ENCODE measurements at places on chromosomes 5 and 9.

DNA sequence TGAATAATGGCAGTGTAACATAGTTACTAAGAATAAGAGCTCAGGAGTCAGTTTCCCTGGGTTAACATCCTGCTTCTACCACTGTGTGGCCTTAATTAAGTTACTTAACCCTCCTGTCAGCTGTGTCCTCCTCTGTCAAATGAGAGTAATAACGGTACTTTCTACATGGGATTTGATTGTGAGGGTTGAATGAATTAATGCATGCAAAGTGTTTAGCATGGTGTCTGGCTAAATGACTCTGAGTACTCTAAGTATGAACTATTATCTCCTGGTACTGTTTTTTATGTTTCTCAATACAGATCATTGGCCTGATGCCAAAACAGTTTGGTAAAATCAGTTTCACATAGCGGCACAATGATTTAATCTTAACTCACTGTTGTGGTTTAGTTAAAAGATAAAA, 19.6 kb downstream of the ZNF131 start:
- DNase-seq = no peak

DNA sequence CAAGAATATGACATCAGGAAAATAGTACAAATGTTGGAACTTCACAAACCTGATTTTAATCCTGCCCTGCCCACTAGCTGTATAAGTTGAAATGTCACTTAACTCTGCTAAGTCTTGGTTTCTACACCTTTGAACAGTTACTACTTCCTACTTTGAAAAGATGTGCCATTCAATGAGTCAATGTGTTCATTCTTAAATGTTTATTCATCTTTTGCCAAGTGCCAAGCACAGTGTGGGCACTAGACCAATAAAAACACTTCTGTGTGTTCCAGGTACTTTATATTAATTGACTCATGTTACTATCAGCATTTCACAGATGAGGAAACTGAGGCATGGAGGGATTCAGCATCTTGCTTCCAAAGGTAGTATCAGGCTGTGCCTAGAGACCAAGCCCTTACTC, 12.8 kb downstream of the PDCL start:
- no peak for DNase-seq

GRCh38 chr5:62369039-62369438, 34.7 kb downstream of the DIMT1 start:
- DNase-seq = no peak

DNA sequence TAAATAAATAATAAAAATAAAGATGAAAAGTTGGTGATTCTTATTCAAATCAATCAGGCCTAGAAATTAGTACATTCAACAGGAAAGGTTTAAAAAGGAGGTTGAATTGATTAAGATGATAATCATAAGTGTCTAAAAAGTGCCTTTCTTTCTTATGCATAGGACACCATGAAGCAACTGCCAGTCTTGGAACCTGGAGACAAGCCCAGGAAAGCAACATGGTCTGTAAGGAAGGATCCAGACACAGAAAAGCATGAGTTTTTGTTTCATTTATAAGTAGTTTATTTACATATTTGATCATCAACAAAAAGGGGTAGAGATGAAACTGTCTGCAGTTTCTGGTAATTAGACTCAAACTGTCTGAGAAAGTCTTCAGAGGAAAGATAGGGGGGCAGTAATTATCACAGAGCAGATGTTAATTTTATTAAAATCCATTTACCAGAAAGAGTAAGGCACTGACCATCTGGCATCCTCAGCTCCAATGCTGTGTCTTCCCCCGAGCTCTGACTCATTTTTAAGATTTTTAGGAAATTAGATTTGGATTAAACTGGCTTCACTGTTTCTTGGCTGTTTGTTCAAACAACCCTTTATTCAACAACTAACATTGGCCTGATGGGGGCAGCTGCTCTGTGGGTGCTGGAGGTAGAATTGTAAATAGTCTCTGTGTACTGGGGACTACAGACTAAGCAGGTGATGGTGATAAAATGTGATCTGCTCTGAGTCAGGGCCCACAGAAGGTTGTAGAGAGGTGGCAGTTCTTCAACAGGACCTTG, 2.7 kb downstream of the RABEPK start:
- no peak for DNase-seq

DNA sequence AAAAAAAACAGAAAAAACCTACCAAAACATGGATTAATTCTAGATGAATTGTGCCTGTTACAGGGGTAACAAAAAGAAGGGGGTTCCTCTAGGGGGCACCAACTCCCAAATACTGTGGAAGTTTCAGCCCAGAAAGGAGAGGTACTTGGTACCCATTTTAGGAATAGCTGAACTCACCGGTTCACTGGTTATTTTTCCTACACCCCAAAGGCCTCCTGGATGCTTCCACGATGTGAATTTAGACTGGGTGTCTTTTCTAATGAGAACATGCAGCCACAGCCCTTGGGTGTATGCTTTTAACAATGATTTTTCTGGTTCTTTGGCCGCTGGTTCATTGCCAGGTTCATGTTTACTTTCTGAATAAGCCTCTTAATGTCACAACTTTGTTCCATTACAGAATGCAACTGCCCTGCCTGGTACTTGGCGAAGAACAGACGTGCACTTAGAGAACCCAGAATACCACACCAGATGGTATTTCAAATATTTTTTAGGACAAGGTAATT, 46.7 kb downstream of the GARNL3 start:
- peak; percentile 32 for DNase-seq

- no peak for DNase-seq
Measured at GRCh38 chr5:66368811-66369210, 224.7 kb downstream of the SREK1 start.

DNA sequence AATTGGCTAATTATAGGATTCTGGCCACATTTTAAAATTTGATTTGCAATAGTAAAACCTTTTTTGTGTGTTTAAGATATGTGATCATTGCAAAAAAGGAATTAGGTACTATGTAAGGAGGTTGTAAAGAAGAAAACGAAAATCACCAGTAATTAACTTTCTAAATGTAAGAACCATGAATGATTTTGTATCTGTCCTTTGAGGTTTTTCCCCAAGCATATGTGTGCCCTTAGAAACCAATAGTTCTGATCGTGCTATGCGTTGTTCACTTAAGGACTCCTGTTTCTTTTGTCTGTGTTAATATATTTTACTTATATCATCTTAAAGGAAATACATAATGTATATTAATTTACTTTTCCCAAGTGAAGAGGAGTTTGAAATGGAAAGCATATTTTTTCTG, 410.2 kb downstream of the PSAT1 start:
- no peak for DNase-seq

- DNase-seq = no peak
Measured at GRCh38 chr5:136103118-136103517, 29.5 kb upstream of the SMAD5 start.

DNA sequence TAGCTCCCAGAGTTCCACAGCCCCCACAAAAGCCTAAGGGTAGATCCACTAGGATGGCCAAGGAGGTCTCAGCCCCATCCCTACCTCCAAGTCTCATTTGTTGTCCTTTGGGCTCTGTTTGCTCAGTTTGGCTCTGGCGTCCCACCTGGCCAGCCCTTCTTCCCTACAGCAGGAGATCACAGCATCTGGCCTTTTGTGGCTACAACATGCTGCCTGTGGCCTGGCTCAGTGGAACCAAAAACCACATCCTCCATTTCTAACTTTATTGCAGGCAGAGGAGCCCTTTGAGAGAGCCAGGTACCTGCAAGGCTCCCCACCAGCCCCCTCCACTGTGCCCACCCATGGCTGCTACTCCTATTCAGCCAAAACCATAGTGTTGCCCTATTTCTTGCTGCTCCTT, 11.4 kb downstream of the JADE2 start:
- no peak for DNase-seq

- no peak for DNase-seq
Measured at GRCh38 chr9:88577256-88578120, 42.5 kb downstream of the NXNL2 start.

DNA sequence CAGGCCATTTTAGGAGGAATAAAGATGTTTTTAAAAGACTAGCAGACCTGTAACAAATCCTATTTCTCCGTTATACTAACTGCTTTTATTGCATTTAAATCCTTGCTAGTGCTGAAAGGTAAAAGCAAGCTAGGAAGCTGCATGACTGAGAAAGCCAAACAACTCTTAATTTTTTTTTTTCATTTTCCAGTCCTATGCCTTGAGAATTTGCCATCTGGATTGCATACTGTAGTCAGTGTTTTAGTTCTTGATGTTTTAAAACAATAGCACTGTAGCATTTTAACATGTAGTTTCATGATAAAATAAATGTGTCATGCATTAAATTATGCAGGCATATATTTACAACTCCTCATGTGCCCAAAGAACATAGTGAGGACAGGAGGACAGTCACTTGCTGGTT, 108.4 kb upstream of the FGF10 start:
- DNase-seq = no peak

DNA sequence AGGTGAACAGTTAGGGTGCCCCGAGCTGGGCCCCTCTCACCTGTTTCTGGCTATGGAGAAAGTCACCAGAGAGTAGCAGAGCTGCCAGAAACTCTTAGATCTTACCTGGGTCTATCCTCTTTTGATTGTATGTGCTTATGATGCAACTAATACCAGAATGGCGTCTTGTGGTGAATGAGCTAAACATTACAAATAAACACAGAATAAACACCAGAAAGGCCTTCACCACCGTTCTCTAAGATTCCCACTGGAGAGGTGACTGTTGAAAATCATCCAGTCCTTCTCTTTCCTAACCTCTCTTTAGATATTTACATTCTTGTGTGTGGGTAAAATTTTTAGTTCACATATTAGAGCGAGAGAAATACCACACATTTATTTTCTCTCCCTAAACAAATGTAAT, 241.7 kb upstream of the GAS1 start:
- DNase-seq = no peak

GRCh38 chr5:35246411-35246810, 16.1 kb upstream of the PRLR start:
- no peak for DNase-seq

DNA sequence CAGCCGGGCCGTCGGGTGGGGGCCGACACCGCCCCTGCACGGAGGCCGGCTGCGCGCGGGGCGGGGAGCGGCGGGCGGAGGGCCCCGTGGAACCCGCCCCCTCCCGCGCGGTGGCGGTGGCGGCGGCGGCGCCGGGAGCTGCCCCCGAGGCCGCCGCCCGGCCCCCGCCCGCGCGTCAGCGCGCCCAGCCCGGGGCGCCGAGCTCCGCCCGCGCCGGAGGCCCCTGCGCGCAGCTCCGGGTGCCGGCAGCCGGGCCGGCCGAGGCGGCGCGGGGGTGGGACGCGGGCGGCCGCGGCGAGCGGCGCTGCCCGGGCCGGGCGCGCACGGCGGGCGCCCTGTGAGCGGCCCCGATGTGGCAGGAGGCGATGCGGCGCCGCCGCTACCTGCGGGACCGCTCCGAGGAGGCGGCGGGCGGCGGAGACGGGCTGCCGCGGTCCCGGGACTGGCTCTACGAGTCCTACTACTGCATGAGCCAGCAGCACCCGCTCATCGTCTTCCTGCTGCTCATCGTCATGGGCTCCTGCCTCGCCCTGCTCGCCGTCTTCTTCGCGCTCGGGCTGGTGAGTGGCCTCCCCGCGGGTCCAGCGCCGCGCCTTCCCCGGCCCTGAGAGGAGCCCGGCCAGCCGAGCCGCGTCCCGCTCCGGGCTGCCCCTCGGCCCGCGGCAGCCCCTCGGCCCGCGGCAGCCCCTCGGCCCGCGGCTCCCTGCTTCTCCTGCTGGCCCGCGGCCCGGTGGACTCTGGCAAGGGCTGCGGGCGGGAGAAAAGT, at the start of gene ADCY2:
TSS of gene ADCY2 (plus strand) at position 192 of the 766 bp plus-strand sequence. CDS start at position 351, 159 bp downstream.
- no peak for DNase-seq

DNA sequence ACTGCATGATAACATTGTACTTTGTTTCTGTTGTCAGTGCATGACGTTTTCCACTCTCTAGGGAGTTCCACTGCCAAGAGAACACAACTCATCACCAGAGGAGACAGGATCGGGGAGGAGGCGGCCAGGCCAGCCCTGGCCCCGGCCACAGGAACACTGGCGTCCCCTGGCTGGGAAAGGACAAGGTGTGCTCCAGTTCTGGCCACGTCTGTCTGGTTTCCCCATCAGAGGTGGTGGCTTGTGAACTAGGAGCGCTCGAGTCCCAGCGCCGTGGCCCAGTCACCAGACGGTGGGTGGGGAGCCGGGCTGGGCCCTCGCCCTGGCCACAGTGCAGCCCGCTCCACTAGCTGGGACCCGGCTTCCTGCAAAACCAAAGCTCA, 211.9 kb upstream of the IRX4 start:
- no peak for DNase-seq

- no peak for DNase-seq
Measured at GRCh38 chr5:132225165-132226032, 2.3 kb downstream of the P4HA2 start.

DNA sequence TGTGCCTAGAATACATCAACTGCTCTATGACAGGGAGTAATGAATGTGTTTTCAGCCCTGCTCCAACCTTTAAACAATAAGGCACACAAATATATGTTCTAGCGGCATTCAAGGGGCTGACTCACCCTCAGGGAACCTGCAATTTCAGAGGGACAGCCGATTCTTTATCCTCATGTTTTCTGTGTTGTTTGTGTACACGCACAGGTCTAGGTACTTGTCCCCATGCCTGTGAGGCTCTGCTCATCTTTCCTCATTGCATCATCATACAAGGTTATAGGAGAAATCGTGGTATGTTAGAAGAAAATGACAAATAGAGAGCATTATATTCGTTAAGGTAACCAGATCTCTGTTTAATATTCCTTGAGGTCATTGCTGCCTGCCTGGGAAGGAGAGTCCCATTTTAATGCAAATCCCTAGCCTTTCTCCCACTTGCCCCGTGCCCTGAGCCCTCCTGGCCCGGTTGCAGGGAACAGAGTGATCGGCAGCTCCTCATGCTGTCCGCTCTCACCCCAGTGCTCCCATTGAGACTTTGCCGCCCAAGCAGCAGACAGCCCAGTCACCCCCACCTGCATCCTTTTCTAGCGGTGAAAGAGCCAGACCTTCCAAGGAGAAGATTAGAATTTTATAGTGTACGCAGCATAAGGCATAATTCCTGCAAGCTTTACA, 14.6 kb downstream of the MAP1B start:
- DNase-seq = no peak

DNA sequence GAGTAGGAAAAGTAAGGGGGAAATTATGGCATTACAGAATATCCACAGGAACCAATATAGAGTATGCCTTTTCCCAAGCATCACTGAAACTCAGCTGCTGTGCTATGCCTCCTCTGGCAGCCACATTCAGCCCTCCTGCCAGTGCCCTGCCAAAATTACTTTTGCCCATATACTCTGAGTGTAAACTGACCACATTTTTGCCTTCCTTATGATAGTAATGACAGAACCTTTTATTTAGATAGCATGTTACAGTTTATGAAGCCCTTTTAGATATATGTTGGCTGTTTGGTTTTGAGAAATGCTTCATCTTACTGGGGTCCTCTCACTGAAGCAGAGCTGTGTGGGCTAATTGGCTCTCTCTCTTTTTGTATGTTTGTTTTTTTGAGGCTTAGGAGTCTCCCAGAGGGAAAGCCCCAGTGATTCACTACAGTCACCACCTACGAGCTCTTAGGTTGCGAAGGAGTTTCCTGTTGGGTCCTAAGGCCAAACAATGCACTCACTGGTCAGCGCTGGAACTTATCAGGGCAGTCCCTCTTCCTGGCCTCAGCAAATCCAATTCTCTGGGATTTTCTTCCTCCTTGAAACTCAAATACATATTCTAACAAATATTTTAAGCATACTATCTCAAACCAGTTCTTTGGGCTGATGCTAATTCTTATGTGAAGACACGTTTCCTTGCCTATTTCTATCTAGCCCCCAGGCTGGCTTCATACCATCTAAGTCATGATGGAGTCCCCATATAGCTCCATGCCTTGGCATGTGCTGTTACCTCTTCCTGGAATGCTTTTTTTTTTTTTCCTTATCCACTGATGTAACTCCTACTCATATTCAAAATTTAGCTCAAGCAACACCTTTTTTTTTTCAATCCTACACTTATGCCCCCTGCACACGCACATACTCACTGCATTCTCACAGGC, 3.7 kb downstream of the PHF24 start:
- no peak for DNase-seq

GRCh38 chr5:56612759-56613158, 202.6 kb upstream of the MAP3K1 start:
- DNase-seq = peak; percentile 55

All from CD4-positive, alpha-beta T cell treated with Interleukin-6 at 100 ng/mL for 8 hours (primary cell).